Activated CD4-positive, alpha-beta T cell treated with anti-CD3 and anti-CD28 coated beads, Interleukin-10, Interleukin-2, amounts not matched to agents 100 ng/mL and 50 ng/mL, durations not matched to agents 16 hours and 8 hours (primary cell): ENCODE measurements at places on chromosomes 6 and 20.

DNA sequence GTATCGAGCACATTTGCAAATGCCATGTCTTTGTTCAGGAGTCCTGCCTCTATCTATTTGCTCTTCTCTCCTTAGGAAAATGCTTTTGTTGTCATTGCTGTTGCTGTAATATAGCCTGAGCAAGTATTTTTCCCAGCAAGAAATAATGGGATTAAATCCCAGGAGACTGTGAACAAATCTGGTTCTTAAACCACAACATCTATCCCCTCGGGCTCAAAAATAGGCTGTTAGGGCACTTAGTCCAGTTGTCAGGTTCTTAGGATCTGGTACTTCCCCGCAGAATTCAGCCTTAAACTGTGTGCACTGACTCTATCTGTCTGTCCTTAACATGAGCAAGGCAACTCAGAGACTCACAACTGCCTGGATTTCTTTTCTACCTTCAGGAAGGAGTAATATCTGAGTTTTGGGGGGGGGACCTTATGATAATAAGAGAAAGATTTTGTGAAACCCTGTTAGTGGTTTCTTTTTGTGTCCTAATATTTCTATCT lies 437.5 kb downstream of the HTR1B start:
- no peak for DNase-seq

DNA sequence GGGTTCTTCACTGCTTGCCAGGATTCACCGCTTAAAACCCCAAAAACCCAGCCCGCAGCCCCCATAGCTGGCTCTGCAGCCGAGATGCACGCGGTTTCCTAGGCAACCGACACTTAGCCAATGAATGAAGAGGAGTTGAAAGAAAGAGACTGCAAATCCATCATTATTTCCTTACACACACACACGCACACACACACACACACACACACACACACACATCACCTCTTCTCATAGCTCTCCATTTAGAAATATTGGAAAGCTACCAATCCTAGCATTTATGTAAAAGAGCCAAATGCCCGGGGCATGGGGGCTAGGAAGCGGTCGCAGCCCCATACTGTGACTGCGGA lies 3.4 kb upstream of the TUBB2B start:
- no peak for DNase-seq

DNA sequence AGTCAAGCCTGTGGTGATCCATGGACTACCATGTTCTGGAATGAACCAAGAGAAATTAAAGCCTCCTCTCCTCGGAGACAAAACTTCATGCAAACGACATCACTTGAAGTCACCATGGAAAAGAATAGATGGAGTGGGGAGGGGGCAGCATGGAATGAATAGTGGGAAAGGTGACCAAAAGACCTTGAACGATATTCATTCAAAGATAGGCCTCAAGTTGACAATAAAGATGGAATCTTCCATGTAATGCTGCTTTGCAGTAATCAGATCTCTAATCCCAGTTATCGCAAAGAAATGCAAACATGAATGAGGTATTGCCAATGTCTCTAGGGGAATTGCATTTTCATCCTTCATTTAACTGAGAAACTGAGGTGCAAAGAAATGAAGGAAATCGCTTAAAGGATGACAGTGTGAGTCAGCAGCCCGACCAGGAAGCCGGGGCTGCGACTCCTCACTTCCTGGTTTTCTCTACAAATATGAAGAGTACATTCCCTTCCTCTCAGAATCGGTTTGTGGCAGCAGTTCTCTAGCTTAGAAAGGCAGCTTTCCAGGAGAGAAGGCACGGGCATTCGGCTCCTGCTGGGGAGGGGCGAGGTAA lies 65.6 kb upstream of the RREB1 start:
- DNase-seq: no peak

- no peak for DNase-seq
These were observed 123.8 kb upstream of the ID4 start for GRCh38 chr6:19713411-19713810.

- DNase-seq: no peak
These were observed 67.9 kb upstream of the MAP3K7 start for GRCh38 chr6:90654806-90655205.

DNA sequence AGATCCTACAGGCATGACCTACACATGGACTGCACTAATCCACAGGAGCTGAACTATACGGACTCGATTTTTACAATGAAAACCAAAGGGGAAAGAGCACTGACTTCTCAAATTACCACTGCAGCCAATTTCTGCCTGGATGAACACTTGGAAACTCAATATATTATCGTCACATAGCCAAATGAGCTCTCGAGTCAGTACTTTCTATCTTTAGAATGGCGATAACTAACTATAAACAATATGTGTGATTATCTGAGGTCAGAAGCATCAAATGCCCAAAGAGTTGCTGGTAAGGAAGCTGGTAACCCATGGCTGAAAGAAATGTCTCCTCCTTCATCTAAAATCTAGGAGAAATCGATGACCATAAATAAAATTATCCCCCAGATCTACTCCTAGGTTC lies 86.7 kb downstream of the KIF16B start:
- DNase-seq: no peak

- DNase-seq: peak; percentile 77
These were observed 448 bp upstream of the DDAH2 start for GRCh38 chr6:31729515-31729978.

GRCh38 chr6:137697267-137697938 lies 169.7 kb upstream of the TNFAIP3 start:
- DNase-seq: peak; percentile 38

DNA sequence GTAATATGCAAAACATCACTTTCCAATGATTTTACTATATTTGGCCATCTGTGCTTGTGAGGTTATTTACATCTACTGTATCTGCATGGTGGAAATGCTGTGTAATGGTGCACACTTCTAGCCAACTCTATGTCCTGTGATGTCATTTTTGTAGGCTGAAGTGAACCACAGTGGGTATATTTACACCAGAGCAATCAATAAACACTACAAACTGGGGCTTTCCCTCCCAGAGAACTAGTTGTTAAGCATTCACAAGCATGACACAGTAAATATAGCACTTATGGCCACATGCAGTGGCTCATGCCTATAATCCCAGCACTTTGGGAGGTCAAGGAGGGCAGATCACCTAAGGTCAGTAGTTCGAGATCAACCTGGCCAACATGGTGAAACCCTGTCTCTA lies 4.9 kb downstream of the SLC22A2 start:
- DNase-seq: peak; percentile 8

- no peak for DNase-seq
These were observed 245.1 kb downstream of the ERMARD start for GRCh38 chr6:169996378-169997051.

DNA sequence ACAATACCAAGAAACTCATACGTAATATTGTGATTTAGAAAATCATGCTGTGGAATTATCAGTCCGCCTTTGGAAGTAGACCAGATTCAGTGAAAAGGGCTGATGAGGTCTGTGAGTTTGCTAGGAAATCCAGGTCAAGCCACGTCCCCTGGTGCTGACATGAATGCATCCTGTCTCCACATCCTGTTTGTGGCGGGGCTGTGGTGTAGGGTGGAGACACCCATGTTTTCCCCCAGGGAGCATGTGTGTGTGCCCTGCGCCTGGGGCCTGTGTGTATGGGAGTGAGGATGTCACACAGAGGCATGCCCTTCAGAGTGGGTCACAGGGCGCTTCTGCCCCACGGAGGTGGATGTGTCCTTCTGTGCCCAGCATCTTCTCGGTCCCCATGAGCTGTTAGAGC lies 109.1 kb downstream of the SASH1 start:
- DNase-seq: peak; percentile 60

GRCh38 chr6:132400555-132400882 lies 756 bp downstream of the MOXD1 start:
- no peak for DNase-seq

DNA sequence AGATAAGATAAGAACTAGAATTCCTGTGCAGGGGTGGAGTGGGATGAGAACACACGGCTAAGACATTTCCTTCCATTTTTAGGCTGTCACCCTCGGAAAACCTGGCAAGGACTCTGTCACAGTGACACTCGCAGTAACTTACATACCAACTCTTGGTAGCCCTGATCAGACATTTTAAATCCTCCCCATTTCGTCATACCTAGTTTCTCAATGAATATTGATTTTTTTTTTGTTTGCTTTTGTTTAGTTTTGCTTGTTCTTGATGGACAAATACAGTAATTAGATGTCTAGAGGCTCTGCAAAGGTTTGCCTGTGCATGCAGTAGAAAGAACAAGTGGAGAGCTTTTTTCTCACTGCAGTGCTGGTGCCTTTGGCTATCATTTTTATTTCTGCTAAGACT lies 213.0 kb upstream of the FAM83B start:
- no peak for DNase-seq

- no peak for DNase-seq
These were observed 92.0 kb upstream of the SCP2D1 start for GRCh38 chr20:18721551-18722115.

DNA sequence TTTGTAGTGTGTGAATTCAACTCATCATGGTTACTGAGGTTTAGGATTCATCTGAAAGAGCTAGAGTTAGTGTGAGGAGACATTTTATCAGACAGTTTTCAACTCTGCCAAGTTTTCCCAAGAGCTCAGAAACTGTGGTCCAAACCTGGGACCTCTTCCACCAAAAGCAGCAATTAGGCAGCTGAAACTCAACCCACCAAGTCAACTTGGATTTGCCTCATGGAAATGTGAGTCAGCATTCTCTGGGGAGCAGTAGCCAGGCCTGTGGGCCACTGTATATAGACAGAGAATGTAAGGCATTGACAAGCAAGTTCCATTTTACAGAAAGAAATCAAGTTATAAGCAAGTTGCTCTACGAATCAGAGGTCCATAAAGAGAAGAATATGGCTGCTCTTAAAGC lies 178.8 kb upstream of the HDDC2 start:
- no peak for DNase-seq

DNA sequence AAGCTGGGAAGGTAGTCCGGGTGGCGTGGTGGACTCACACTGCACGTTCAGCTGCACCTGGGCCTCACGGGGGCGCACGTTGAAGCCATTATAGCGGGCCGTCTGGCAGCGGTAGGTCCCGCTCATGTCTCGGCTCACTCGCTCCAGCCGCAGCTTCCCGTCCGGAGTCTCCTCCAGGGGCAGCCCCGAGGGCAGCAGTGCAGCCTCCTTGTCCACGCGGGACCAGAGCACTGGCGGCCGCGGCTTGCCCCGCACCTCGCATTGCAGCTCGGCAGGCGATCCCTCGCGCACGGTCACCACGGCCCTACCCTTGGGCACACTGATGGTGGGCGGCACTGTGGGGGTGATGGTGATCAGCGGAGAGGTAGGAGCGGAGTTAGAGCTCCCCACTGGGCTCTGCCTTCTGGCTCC lies 47.6 kb downstream of the MDGA1 start:
- DNase-seq: no peak

DNA sequence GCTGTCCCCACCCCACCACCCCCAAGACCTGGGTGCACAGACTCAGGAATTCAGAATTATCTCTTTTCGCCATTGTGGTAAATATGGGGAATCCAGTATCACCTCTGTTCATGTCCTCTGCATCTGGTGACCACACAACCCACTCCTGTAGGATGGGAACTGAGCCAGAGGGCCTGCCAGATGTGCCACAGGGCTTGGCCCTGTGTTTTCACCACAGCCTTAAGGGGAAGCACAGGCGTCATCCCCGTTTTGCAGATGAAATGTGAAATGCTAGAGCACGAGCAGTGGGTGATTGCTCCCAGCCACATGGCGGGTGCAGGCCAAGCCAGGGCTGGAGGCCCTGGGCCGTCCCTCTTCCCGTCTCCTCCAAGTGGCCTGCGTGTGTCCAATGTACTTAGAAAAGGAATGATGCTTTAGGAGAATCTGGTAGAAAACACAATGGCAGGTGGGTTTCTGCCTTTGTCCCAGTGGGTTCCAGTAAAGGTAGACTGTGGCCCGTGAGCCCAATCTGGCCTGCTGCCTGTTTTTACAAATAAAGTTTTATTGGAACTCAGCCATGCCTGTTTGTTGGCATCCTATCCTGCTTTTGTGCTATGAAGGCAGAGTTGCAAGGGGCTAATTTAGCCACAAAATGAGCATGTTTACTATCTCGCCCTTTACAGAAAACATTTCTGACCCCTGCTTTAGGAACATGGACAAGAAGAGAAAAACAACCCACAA lies 309.2 kb downstream of the CDH4 start:
- no peak for DNase-seq

DNA sequence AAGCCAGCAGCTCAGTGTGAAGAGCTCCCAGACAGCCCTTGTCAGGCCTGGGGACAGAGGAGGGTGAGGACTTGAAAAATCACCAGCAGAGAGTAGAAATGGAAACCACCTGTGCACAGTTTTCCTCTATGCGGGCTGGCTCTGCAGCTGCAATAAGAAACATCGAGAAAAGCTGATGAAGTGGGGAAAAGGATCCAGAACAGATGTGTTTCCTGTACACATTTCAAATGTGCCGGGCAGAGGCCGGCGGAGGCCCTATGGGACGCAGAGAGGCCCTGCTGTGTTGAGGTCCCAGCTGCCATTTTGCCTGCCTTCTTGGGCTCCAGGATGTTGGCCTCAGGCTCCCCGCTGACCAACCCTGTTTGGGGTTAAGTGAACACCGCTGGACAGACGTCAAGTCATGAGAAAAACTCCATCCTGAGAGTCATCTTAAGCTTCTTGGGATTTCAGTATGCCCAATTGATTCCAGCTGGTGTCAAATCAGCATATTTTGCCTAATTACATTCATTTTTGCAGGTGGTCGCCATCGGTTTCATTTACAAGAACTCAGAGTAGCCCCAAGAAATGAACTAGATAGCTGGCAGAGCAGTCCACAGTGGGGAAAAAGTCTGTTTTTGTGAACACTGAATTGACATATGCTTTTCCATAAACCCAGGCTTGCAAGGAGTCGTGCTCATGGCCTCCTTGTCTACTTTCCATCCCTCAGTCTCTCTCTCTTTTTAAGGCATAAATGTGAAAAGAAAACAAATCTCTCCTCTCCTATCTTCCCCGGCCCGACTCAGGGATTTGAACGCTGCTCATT lies 150.4 kb upstream of the PHACTR3 start:
- DNase-seq: no peak

DNA sequence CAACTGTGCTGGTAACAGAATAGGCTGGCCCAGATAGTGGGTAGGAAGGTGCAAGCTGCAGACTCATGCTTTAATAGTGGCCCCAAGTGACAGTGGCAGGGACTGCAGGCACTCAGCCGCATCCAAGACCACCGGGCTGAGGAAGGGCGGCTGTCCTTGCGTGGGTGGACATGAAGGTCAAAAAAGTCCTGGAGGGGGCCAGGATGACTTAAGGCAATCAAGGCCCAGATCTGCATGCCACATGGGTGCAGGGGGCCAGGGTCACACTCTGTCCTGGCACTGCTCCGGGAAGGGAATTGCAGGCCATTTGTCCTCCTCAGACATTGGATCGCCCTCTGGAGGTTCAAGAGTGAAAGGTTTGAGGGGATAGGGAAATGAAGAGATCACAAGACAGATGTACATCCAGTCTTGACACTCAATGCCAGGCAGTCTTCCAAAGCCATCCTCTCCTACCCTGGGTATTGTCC lies 10.4 kb upstream of the VNN2 start:
- peak; percentile 59 for DNase-seq

- no peak for DNase-seq
These were observed 333.9 kb downstream of the TBC1D32 start for GRCh38 chr6:121000381-121000780.
